Activated T-cell treated with anti-CD3 and anti-CD28 coated beads for 4 hours (primary cell): ENCODE measurements at places on chromosomes 5 and 9.

- no peak for DNase-seq
These were observed 4.1 kb upstream of the SEMA5A start for GRCh38 chr5:9549941-9550340.

DNA sequence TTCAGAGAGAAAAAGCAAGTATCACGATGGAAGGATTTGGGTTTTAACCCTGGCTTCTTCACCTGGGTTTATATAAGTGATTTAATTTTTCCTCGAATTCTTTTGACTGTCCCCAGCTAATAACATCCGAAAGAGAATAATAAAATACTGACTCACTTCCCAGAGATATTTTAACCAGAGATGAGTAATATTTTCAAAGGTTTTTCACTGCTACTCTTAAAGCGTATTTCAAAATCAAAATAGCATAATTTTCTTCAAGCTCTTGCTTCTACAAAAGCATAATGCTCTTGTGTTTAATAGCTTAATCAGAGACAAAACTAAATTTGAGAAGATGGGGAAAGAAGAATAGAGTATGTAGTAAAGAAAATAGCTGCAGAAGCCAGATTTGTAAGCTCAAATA is 215.2 kb upstream of the PTGER4 start:
- DNase-seq = no peak

DNA sequence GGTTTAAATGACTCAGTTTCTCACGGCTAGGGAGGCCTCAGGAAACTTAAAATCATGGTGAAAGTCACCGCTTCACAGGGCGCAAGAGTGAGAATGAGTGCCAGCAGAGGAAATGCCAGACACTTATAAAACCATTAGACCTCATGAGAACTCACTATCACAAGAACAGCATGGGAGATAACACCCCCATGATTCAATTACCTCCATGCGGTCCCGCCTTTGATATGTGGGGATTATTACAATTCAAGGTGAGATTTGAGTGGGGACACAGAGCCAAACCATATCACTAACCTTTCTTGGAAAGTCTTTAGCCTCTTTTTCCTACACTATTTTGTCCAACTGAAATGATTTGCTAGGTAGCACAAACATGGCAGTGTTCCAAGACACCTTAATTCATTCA is 533.9 kb upstream of the NUDT12 start:
- no peak for DNase-seq

- DNase-seq = no peak
These were observed 32.3 kb upstream of the EQTN start for GRCh38 chr9:27329291-27329690.

DNA sequence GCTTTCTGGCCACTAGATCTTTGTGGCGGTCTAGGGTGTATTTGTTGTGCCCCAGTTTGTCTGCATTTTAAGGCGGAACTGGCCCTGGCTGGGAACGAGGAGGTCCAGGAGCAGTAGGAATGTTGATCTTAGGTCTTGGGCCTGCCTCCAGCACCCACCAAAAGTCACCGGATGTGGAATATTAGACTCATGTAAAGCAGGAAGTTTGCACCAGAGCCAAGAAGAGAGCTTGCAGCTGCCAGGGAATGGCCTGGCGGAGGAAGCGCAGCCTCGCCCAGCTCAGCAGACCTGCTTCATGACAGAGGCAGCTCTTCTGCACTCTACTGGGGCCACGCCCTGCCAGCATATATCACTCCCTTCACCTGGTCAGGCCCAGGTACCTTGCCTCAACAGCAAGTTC is 3.3 kb downstream of the GPX3 start:
- DNase-seq = no peak

- DNase-seq = no peak
These were observed 98.8 kb upstream of the RAPGEF1 start for GRCh38 chr9:131838530-131839280.

DNA sequence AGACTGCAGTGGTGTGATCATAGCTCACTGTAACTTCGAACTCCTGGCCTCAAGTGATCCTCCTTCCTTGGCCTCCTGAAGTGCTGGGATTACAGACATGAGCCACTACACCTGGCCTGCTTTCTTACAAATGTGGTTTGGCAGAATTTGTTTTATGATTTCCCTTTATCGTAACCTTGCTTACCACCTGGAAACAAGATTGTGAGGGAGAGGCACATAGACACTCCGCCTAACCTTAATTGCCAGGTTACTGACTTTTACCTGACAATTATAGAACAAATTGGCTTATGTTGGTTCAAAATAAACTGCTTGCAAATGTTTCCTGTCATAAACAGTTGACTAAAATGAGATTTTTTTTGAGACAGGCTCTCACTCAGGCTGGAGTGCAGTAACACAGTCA is 26.8 kb upstream of the HMGCR start:
- DNase-seq = no peak

- DNase-seq = no peak
These were observed at the start of gene GABRP for GRCh38 chr5:170783498-170784247. GABRP (plus strand) TSS chr5:170783725; CDS start chr5:170788616, 4,891 bp downstream.

DNA sequence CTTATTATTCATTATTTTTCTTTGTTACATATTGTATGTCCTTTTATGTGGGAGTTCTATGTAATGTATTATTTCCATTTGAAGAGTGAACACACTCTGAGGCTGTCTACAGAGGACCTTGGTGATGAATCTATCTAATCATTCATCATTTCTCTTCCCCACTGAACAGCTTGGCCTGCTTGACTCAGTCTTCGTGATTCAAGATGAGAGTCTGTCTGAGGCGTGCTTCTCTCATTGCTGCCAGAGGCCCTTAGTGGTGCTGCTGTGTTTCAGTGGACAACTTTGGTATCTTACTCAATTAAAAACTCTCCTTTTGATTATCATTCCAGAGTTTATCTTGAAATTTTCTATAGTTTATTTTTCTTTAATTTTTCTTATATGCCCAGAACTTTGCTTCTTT is 318.1 kb upstream of the DAB2 start:
- DNase-seq = no peak

DNA sequence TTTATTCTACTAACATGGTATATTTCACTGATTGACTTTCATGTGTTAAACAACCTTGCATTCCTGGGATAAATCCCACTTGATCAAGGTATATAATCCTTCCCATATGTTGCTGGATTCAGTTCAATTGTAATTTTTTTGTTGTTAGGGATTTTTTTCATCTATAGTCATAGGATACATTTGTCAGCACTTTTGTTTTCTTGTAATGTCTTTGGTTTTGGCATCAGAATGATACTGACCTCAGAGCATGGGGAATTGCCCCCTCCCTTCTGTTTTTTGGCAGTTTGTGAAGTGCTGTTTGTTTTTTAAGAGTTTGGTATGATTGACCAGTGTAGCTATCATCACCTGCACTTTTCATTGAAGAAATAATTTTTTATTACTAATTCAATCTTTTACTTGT is 176.8 kb upstream of the RASEF start:
- no peak for DNase-seq

- DNase-seq = peak; percentile 44
These were observed 1467.1 kb downstream of the FOXD4L5 start for GRCh38 chr9:63817622-63818518.

- no peak for DNase-seq
These were observed 273.2 kb upstream of the PAPPA start for GRCh38 chr9:115880221-115880885.

DNA sequence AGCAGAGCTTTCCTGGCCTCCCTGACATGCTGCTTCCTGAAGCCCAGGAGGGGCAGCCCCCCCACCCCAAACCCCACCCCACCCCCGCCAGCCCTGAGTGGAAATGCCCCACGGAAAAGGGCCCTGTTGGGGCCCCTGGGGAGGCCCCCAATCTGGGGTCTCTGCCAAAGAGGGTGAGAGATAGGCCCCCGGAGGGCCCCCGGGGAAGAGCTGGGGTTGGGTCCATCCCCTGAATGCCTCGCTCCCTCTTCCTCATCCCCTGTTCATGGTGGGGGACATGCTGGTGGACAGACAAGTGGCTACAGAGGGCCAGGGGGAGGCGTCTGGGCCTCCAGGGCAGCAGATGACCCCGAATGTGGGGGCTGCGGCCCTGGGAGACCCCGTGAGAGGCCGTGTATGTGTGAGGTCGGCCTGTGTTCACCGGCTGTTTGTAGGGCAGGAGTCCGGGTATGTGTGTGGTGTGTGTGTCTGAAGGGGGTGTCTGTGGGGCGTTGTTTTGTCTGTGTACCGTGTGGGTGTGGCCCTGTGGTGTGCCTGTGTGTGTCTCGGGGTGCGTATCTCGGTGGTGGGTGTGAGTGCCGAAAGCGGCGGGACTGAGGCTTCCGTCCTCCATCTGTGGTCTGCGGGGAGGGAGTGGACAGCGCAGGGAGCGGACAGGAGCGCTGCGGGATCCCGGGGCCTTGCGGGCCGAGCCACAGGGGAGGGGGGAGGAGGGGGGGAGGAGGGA is 11.3 kb downstream of the C9orf50 start:
- DNase-seq = peak; percentile 45

- no peak for DNase-seq
These were observed 52.1 kb downstream of the EPB41L4A start for GRCh38 chr5:112366987-112367386.

DNA sequence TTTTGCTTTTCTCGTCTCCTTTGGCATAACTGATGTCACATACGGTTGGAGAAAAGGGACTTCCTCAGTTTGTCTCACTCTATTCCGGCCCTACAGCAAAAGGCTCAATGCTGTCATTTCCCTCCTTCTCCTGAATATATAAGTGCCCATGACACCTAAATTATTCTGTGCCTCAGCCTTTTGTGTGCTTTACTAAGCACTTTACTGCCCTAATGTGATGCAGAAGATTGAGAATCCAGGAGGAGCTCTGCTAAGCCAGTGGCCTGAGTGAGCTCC is 7.6 kb downstream of the CD180 start:
- no peak for DNase-seq

- no peak for DNase-seq
These were observed 172.8 kb downstream of the ERCC6L2 start for GRCh38 chr9:96048104-96048955.

DNA sequence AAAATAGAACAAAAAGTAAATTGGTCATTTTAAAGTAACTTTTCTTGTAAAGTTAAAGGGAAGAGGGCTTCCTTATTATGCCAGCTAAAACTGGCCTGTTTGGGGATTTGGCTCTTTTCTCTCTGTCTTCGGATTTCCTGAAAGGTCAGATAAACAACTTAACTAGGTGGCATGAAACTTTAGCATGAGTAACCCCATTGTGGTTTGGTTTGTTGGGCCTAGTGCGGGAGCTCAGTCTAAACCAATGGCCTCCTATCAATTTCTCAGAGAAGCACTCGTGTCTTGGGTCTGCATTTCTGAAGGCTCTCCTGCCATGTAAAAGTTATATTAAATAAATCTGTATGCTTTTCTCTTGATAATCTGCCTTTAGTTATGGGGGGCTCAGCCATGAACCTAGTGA is 48.5 kb upstream of the ANKH start:
- no peak for DNase-seq

- DNase-seq = no peak
These were observed 15.5 kb upstream of the SLC36A3 start for GRCh38 chr5:151318850-151319732.

- DNase-seq = no peak
These were observed 35.6 kb upstream of the ADAMTS16 start for GRCh38 chr5:5104550-5104949.

GRCh38 chr5:91499943-91500531 is 116.9 kb upstream of the ARRDC3 start:
- DNase-seq = no peak

GRCh38 chr5:134435560-134435959 is 23.9 kb upstream of the CDKN2AIPNL start:
- DNase-seq = no peak

- DNase-seq = no peak
These were observed at the start of gene SLC6A7 for GRCh38 chr5:150189728-150190502. SLC6A7 (plus strand) TSS chr5:150190062; CDS start chr5:150190328, 266 bp downstream.

DNA sequence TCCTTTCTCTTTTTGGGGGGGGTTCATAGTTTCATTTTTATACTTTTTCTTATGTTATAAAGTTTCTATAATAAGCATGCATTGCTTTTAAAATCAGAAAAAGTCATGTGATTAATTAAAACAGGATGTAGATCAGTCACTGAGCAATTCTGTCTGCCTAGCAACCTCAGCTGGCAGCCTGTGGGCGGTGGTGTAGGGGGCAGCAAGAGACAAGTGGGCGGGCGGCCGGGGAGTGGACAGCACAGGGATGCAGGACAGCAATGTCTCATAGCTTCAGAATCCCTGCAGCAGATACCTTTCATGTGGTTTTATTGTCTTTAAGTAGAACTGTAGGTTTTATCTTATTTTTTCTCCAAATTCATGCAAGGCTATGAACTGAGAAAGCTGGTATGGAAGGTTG is 101.9 kb upstream of the S1PR3 start:
- no peak for DNase-seq

GRCh38 chr5:98108497-98108896 is 665.0 kb upstream of the RGMB start:
- DNase-seq = no peak

GRCh38 chr9:1332156-1332555 is 282.0 kb downstream of the DMRT2 start:
- DNase-seq = no peak

- no peak for DNase-seq
These were observed 106.0 kb upstream of the KIF2A start for GRCh38 chr5:62199792-62200716.

DNA sequence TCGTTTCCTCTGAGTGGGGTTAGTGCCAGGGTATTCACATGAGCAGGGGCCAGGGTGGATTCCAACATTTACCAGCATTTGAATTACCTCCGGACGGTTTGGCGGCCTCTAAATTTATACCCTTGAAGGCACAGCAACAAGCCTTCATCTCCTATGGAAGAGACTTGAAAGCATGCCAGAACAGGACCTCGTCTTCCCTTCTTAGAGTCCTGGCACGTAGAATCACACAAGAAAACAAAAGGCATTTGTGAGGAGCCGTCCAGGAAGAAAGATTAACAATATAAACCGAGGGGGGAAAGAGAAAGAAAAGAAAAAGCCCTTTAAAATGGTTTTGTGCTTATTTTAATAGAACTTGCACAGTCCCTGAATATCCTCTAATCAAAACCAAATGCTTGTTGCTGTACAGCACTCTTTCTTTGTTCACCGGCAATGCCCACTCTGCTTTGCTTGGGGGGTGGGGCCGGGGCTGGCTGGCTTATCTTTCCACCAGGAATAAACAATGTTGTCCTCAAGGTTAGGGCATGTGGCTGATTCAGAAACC is 575.8 kb upstream of the ZNF462 start:
- DNase-seq = no peak

- no peak for DNase-seq
These were observed 44.9 kb downstream of the DYNC2I2 start for GRCh38 chr9:128611600-128612394.

DNA sequence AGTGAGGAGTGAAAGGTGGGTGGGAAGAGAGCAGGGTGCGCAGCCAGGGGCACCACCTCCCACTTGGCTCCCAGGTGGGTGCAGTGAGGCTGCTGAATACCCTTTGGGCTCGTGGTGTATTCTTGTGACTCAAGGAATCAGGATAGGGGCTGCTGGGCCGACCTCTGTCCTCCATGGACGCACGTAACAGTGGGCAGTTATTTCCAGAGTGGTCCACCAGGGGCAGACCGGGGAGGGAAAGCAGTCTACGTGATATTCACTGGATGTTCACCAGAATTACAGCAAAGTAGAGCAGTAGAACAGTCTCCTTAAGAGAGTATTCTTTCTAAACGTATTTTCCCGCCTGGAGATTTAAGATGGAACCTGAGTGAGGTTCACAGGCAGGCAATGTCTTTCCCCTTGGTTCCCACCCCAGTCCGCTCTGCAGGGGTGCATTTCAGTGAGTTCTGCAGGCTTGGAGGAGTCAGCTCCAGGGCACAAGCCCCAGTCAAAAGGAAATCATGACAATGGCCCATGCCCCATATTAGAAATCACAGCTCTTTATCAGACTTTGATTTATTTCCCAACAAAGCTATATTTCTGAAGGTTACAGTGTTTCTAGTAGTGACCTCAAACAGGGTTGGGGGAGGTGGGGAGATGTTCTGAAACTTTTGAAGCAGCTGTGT is 88.7 kb downstream of the SYK start:
- DNase-seq = no peak

- DNase-seq = no peak
These were observed 4.6 kb downstream of the CDKN2A start for GRCh38 chr9:21989440-21990189.
